Right cardiac atrium (tissue), 5 donors: ENCODE measurements at places on chromosomes 7 and 10. TPM values are rescaled to one million over a fixed set of nuclear protein-coding genes. Genes with fewer than 3 reads are reported as not detected.

GRCh38 chr7:113487925-113488731 is 369.8 kb upstream of the SMIM30 start:
- no peak for DNase-seq

DNA sequence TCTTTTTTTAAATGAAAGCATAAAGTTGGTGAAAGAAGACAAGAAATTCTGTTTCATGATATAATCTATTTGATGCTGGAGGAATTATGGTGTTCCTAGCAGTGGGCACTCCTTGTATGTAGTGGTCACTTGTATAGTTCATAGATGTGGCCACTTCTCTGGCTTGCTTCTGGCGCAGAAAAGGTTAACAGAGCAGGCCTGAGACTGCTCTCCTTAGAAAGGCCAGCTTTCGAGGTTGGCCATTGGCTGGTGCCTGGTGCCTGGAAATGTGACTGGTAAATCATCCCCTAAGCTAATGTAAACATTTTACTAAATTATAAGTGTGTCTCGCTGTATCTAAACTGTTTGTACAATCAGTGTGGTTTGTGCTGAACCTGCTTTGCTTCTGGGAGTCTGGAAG is 276.1 kb downstream of the PHTF2 start:
- DNase-seq = no peak

DNA sequence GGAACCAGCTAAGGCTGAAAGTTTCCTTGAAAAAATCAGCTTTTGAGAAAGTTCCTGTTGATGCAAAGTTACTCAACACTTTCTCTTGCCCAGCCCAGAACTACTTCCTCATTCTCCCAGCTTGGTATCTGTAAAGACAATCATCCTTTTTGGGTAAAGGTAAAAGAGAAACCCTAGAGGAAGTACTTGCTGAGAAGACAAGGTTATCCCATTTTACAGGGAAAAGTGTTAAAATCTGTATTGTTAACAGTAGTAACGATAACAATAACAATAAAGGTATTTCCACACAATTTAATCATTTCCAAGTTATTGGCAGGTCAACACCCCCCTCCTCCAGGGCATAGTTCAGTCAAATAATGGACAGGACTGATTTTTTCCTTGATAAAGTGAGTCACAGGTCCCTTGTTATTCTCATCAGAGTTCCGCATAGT is 2.4 kb downstream of the ALOX5 start:
- DNase-seq = no peak

- DNase-seq = no peak
Observed at GRCh38 chr10:50576245-50576815, 47.4 kb downstream of the SGMS1 start.

GRCh38 chr7:82605247-82605864 is 161.8 kb upstream of the CACNA2D1 start:
- DNase-seq = peak; percentile 15

- no peak for DNase-seq
Observed at GRCh38 chr7:129452589-129453231, 18.5 kb downstream of the STRIP2 start.

- no peak for DNase-seq
Observed at GRCh38 chr10:124245806-124246440, 152.5 kb upstream of the CHST15 start.

PRTFDC1 gene
- 11.2 TPM for total RNA-seq

- DNase-seq = no peak
Observed at GRCh38 chr10:24873281-24873683, 79.1 kb downstream of the PRTFDC1 start.

PLCE1 gene
- total RNA-seq = 21.0 TPM

CYP2C8 gene
- total RNA-seq = 0.31 TPM

- DNase-seq = no peak
Observed at GRCh38 chr10:49356944-49357343, 38.9 kb downstream of the DRGX start.

GRCh38 chr10:73876971-73877370 is 2.6 kb upstream of the CAMK2G start:
- no peak for DNase-seq
